Mesothelial cell of epicardium (in vitro differentiated cells): ENCODE measurements at places on chromosomes 1 and 21.

DNA sequence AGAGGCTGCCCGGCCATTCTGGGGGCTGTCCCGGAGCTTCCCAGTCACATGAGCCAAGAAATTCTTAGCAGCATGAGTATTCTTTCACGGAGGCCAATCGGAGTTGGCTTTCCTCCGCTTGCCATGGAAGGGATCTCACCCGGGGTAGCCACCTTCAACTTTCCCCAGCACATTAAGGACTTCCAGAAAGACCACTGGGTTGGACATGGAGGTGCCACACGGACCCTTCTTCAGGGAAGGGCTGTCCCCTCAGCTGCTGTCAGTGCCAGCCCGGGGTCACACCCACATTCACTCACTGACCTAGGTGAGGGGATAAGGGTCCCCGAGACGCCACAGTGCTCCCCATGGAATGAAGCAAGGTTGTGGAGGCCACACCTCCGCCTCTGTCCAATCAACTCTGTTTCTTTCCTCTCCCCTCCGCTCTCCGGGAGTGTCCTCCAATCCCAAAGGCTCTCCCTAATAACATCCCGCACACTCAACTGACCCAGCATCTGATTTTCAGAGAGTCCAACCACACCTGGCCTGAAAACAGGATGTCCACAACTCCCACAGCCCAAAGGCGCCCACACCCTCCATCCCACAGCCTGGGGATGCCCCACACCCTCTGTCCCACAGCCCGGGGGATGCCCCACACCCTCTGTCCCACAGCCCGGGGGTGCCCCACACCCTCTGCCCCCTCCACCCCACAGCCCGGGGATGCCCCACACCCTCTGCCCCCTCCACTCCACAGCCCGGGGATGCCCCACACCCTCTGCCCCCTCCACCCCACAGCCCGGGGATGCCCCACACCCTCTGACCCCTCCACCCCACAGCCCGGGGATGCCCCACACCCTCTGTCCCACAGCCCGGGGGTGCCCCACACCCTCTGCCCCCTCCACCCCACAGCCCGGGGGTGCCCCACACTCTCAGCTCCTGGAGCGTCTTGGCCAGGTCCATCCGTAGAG, 19.4 kb downstream of the RSPH1 start:
- DNase-seq = no peak

- no peak for DNase-seq
Observed at GRCh38 chr1:40868051-40868723, 6.0 kb upstream of the CITED4 start.

DNA sequence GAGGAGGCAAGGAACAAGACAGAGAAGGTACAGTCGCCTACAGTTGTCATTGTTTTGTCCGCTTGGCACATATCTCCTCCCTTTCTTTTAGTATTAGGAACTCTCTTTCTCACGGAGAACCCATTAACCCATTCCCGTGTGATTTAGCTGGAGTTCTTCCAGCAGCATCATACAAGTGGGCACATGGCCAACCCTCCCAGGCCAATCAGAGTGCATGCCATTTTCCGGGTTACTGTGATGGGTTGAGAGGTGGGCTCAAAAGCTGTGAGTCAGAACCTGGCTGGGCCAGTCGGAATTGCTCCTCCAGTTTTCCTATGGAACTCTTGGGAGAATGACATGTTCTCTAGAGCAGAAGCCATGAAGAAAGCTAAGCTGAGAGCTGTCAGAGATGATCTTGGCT, 83.1 kb upstream of the SOD1 start:
- no peak for DNase-seq

- no peak for DNase-seq
Observed at GRCh38 chr21:31406510-31406909, 62.4 kb upstream of the TIAM1 start.

DNA sequence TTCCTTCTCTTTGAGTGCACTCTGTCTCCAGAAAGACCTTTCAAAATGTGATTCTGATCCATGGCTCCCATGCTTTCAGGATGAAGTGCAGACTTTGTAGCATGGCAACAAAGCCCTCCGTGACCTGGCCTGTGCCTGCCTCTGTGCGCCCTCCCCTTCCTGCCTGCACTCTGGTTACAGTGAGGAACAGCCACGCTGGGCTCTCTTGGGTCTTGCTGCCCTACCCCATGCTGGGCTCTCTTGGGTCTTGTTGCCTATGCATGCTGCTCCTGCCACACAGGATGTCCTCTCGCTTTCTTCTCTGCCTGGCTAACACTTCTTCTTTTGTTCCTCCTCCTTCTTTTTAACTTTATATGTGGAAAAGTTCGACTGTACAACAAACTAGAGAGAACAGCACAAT, 28.0 kb downstream of the LMOD1 start:
- DNase-seq = no peak

DNA sequence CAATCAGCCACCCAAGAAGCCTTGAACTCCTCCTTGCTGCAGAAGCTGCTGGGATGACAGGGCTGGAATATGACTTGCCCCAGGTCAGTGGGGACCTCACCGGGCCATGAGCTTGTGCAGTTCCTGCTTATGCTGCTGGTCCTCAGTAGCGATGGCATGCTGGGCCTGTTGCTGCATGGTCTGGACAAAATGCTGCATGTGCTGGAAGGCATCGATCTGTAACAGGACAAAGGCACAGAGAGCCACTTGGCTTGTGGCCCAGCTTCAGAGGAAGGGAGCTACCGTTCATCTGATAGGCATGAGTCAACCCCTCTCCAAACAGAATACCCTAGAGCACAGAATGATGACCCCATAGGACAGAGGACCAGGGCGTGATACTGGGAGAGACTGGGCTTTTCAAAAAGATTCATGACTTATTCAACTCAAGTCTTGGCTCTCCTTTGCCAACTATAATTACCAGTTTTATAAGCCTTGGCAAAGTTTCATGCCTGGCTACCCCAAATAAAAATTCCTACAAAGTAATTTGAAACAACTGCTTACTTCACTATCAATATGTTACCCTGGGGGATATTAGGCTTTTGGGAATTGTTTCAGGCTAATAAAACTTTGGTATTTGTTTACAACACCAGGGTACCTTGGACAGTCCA, 34.7 kb upstream of the EXOSC10 start:
- DNase-seq = no peak

DNA sequence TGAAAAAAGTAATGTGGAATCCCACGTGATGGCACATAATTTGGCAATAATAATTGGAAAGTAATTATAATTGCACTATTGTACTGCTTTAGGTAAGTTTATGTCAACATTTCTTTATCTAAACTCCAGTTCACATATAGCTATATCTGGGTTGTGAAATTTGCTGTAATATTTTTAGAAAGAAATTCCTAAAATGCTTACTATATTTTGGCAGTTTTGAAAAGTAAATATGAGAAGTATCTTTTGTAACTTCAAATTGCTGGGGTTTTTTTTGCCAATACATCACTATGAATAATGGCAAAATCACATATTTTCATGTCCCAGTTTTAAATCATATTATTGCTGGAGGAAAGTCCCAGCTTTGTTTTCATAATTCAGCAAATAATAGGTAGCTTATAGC, 197.5 kb downstream of the PDE4B start:
- DNase-seq = no peak

DNA sequence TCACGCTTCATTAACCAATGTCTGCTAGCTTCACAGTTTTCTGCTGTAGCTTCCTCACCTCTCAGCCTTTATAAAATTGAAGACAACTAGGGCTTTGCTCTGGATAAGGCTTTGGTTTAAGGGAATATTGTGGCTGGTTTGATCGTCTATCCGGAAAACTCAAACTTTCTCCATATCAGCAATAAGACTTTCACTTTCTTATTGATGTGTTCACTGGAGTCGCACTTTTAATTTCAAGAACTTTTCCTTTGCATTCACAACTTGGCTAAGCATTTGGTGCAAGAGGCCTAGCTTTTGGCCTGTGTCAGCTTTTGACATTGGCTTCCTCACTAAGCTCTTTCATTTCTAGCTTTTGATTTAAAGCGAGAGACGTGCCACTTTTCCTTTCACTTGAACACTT, 12.9 kb downstream of the COA6 start:
- no peak for DNase-seq

GRCh38 chr1:185520188-185520920, 203.3 kb upstream of the IVNS1ABP start:
- DNase-seq = no peak

GRCh38 chr1:844472-845026, 79.2 kb upstream of the SAMD11 start:
- DNase-seq = no peak

DNA sequence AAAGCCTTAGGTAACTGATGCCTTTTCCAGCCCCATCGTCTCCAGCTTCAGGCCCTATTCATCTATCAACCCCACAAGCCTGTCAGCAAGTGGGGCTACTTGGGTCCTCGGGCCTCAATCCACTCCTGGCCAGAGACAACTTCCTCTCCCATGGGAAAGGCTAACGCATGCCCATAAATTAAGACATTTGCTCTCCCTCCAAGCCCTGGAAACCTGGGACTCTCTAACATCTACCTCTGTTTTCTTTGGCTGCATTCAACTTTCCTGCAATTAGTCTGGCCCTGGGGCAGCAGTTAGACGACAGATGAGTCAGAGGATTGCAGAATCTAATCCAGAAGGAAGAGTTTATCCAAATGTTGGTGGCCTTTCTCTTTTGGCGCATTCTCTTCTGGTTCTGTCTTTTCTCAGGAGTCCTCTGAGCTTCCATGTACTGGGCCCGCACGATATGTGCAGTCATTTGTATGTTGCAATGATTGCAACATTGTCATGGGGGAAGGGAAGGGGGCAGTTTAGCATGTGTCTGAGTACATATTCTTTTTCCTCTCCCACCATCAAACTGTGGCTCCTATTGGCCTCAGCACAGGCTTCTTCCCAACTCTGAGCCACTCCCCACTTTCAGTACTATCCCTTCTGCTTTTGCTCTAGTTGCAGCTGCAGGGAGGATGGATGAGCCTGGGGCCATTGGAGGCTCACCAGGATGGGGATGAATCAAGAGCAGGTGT, 54.4 kb downstream of the NAV1 start:
- no peak for DNase-seq

- no peak for DNase-seq
Observed at GRCh38 chr1:221105578-221105977, 226.3 kb downstream of the HLX start.

- no peak for DNase-seq
Observed at GRCh38 chr1:56416495-56416894, 162.9 kb downstream of the PLPP3 start.

GRCh38 chr1:113253187-113253586, 137.1 kb upstream of the MAGI3 start:
- no peak for DNase-seq

GRCh38 chr1:93000751-93001175, 39.5 kb upstream of the DIPK1A start:
- DNase-seq = no peak

GRCh38 chr1:163974120-163974519, 584.9 kb upstream of the PBX1 start:
- DNase-seq = no peak

GRCh38 chr1:2001773-2002411, 1.7 kb downstream of the CFAP74 start:
- no peak for DNase-seq
